ENCODE measurements at places on chromosomes 7 and 10.

GRCh38 chr7:88431882-88432281 is 125.2 kb upstream of the STEAP4 start:
- no peak for DNase-seq

GRCh38 chr7:121026577-121027111 is 38.1 kb downstream of the CPED1 start:
- DNase-seq: no peak

DNA sequence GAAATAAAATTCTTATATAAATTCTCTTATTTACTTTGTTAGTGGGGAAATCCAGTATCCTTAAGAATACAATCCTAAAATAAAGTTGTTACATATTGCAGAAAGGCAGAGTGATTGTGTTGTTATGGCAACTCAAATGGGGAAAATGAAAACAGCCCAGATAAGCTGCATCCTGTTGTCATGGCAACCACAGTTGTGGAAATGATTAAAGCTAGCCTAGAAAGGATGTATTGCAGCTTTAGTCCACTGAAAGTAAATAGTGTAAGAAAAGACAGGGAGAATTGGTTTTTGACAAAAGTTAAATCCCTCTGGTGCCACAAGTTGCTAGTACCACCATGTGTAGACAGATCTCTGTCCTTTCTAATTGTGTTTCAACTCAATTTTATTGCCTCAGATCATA is 43.2 kb downstream of the BTRC start:
- no peak for DNase-seq

- no peak for DNase-seq
Observed at GRCh38 chr10:121154310-121154709, 303.1 kb downstream of the WDR11 start.

DNA sequence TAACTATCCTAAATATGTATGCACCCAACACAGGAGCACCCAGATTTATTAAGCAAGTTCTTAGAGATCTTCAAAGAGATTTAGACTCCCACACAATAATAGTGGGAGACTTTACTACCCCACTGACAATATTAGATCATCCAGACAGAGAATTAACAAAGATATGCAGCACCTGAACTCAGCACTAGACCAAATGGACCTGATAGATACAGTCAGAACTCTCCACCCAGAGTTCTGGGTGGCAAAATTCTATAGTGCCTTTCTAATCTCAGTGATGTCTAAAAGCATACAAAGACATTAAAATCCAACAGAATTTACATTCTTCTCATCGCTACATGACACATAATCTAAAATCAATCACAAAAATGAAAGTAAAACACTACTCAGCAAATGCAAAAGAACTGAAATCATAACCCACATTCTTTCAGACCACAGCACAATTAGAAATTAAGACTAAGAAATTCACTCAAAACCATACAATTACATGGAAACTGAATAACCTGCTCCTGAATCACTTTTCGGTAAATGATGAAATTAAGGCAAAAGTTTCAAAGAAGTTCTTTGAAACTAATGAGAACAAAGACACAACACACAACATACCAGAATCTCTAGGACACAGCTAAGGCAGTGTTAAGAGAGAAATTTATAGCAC is 183.2 kb downstream of the AGMO start:
- no peak for DNase-seq

- no peak for DNase-seq
Observed at GRCh38 chr10:98513704-98514103, 67.0 kb upstream of the HPS1 start.

GRCh38 chr7:122597277-122597676 is 101.6 kb downstream of the RNF133 start:
- no peak for DNase-seq

DNA sequence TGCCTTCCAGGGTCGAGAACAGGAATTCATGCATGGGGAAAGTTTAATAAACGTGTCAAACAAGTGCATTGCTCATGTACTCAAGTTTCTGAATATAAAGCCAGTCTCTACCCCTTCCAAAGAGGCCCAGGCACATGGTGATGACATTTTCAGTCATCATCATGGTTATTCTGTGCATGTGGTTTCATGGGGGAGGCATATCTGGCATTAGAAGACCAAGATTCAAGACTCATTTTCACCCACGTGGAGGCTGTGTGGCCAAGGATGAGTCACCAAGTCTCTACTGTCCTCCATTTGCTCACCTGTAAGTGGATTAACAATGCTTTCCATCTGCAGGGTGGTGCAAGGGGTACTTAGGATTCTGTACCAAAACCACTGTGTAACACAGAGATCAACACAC is 34.0 kb upstream of the CNPY1 start:
- DNase-seq: peak; percentile 42

GRCh38 chr10:129912166-129912917 is 51.7 kb downstream of the EBF3 start:
- DNase-seq: no peak

GRCh38 chr10:102109166-102110116 is 10.7 kb downstream of the LDB1 start:
- DNase-seq: no peak

DNA sequence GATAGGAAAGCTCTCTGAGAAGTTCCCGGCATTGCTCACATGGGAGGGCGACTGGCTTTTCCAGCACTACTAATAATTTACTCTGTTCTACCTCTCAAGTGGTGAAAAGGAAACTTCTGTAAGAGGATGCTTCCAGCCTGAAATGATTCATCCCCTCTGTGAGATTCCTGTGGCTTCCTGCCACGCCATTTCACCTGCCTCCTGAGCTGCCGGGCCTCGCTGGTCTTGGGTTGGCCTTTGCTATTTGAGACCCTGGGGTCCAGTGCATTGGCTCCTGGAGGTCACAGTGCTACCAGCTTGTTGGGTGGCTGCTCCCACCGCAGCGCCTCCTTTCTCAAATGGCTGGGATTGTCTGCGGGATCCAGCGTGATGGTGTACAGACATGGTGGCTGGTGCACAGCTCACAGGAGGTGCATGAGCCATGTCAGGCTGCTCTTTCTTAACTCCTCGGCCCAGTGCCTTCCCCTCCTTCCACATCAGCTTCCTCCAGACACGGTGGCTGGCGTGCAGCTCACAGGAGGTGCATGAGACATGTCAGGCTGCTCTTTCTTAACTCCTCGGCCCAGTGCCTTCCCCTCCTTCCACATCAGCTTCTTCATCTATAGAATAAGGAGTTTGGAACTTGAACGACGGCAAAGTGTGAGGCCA is 42.9 kb upstream of the PCBD1 start:
- DNase-seq: no peak

DNA sequence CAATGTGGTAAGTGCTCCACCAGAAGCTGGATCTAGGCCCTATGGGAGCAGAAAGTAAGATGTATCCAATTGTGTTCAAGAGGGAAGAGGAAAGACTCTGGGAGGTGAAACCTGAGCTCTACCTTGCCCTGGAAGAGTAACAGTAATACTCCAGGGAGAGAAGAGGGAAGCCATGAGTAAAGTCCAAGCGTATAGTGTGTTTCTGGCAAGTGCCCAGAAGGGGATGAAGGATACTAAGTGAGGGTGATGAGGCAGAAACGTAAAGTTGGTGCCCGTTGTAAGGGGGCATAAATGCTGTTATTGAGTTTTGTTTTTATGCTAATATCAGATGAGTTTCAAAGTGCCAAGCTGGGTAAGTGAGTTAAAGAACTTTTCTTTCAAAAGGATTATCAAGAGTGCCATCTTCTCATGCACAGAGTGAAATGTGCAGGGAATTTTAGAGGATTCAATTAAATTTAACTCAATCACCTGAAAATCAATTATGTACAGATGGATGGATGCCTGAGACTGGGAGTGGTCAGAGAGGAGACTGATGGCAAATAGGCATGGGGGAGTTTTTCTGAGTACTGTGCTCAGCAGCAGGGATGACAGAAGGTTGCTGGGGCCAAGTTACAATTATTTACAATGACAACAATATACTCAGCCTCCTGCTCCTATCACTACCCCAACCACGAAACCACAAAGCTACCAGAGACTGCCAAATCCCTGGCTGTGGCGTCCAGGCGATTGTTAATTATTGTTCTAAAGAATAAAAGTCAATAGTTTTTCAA is 123.3 kb upstream of the LAMB4 start:
- DNase-seq: no peak

DNA sequence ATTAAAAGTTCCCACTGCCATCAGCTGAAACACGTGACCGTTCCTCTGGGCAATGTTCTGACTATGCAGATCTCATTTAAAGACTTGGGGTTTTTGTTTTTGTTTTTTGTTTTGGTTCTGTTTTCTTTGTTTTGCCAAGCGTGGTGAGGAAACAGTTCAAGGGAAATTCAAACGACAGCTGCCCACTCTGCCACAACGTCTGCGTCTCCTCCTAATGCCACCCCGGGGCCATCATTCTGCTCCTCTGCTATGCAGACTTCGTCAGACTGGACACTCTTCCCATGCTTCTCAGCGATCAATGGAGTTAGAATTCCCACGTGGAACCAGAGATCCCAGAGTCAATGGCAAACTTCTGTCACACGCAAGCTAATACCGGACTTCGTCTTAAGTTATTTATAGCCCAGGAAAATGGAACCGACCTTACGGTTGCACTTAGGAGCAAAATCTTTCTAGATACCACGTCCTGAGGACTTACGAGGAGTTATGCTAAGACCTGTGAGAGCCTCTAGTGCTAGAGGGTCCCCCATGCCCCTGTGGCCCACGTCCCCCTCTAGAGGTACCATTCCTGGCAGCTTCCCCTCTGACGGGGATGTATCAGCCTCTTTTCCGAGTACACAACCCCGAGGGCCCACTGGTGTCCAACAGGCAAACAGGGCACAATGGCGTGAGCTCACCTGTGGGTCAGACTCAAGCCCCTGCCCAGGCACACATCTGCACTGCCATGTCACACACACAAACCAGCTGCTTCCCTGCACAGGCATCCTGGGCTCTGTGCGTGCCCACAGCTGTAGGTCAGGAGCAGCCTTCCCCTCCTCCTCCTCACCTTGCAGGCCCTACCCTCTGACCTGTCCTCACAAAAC is 24.4 kb downstream of the EBF3 start:
- DNase-seq: no peak
